GM12878 (cell line): ENCODE measurements at places on chromosomes 7 and 10. TPM values are rescaled to one million over a fixed set of nuclear protein-coding genes. Genes with fewer than 3 reads are reported as not detected.

- DNase-seq: no peak
Observed at GRCh38 chr7:34277016-34277802, 371.9 kb downstream of the BMPER start.

DNA sequence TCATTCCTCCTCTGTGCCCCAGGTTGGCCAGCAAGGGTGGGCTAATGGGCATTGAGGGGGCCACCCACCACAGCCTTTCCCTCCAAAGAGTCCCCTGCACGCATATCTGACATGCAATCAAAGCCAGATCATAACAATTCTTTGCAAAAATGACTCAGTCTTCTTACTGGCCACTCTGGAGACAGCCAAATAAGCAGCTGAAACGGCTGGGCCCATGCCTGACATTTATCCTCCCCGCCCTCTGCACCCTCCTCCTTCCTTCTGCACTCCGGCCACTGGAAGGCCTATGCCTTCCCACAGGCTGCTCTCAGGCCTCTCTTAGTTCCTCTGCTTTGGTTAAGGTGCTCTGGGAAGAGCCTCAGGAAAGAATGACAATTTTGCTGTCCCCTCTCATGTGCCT, 29.2 kb upstream of the NPFFR1 start:
- DNase-seq: no peak

DNA sequence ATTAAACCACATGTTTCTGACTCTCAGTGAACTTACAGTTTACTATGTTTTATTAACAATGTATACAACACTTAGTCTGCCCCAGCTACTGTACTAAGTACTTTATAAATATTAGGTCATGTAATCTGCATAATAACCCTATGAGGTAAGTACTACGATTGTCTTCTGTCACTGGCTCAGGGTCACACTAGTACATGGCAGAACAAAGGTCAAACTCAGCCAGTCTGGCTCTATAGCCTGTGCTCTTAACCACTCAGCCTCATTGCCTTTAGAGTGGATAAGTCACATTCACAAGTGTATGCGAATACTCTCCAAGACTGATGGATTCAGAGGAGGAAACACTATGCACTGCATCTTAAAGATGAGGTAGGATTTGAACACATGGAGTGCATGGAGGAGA, 252.3 kb downstream of the KCNMA1 start:
- DNase-seq: no peak

DNA sequence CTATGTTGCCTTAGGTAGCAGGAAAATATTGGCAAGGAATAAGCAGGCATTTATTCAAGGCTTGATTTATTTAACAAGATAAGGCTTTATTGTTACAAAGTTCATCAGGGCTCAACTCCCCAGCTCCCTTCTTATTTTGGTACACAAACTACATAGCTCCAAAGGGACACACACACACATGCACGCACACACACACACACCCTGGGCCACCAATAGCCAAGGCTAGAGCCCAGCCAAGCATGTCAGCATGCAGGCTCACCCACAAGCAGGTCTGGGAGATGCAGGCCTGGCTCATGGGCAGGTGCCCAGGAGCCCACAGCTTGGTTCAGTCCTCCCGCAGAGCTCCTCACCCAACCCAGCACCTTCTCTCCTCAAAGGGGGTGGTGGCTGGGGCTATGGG, 23.4 kb downstream of the LEP start:
- DNase-seq: no peak

GRCh38 chr7:5443678-5444077, 20.0 kb upstream of the TNRC18 start:
- no peak for DNase-seq

- DNase-seq: no peak
Observed at GRCh38 chr10:132303361-132304115, 4.2 kb downstream of the STK32C start.

GRCh38 chr10:14385596-14386593, 55.2 kb upstream of the FRMD4A start:
- no peak for DNase-seq

- DNase-seq: no peak
Observed at GRCh38 chr7:134394056-134394455, 64.8 kb downstream of the AKR1B1 start.

The C10orf67 gene
- polyA plus RNA-seq: not detected in 2 replicates

The DENND2A gene
- not detected in 2 replicates for polyA plus RNA-seq

The PNLIPRP3 gene
- not detected in 2 replicates for polyA plus RNA-seq

The ACTR3C gene
- polyA plus RNA-seq: 6.0 and 10.2 TPM in 2 replicates
